ENCODE measurements at places on chromosomes 1 and 21.

- DNase-seq: no peak
These were observed 1.4 kb downstream of the CD1A start for GRCh38 chr1:158255656-158256055.

- no peak for DNase-seq
These were observed 6.6 kb upstream of the WNT9A start for GRCh38 chr1:227954163-227954850.

DNA sequence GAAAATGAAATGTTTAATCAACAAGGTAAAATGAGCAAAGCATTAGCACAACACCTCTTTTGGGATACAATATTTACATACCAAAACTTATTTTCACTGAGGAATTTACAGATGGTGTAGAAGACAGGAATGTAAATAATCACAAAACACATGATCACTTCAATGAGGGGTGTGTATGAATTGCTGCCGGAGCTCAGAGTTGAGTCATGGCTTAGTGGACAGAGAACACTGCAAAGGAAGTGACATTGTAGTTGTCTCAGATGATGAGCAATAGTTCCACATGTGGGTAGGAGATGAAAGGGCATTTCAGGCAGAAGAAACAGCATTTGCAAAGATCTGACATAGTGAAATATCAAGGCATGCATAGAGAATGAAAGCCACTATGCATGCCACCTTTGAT lies 5.6 kb upstream of the KPRP start:
- DNase-seq: no peak

DNA sequence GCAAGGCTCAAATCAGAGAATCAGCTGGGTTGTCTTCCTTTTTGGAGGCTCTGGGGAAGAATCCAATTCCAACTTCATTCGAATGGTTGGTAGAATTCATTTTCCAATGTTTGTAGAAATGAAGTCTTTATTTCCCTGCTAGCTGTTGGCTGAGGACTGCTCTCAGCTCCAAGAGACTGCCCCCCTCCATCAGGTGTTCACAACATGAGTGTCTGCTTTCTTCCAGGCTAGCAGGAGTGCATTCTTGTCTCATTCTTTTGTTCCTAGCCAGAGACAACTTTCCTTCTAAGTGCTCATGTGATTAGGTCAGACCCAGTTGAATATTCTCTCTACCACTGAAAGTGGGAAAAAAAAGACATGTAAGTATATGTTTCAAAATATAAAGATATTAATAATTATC lies 95.2 kb downstream of the HLX start:
- no peak for DNase-seq

DNA sequence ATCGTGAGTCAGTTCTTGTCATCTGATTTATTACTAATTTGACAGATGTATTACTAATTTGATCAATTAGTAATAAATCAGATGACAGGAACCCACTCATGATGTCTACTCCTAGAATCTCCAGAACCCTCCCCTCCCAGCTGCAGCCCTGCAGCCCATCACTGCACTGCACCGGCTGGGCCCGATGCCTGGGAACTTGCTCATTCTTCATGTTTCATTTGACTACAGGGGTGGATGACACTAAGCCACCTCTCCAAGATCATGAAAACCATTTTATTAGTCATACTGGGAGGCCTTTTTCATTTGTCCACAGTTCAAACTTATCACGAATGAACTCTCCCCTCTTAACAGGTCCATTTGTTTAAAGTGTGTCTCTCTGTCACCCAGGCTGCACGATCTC lies 41.0 kb downstream of the KCNH1 start:
- DNase-seq: no peak

DNA sequence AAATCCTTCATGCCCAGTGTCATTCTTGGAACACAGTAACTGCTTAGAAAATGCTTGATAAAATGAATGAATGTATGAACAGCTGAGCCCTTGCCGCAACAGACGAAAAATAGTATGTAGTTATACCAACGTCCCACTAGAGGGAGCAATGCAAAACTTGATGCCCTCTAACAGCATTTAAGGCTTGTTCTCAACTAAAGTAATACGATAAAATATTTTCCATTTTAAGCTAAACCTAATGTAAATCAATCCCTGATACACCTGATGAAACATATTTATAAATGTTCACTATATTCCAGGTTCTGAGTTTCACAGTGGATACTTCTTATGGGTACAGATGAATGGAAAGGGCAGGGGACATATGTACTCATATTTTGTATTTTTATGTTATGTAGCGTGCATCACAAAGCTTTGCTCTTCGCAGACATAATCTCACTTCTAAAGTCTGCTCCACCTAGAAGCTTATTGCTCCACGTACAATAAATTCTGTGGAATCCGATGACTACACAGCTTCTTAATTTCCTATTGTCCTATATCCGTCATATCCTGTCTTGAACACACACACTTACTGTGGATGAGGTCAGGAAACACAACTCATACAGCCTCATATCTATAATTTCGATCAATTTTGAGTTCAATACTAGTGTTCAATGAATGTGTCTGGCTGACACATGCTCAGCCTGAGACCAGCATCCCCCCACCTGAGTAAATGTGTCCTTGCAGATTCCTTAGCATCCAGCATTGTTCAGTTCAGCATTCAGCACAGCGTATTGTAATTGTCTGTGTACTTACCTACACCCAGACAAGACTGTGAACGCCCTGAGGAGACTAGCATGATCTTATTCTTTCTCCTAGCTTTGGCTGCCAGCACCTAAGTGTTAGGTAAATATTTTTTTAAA lies 4.4 kb upstream of the UTP25 start:
- DNase-seq: no peak

- DNase-seq: no peak
These were observed 616.5 kb upstream of the RGS18 start for GRCh38 chr1:191541758-191542157.

- DNase-seq: no peak
These were observed 9.1 kb upstream of the CHIT1 start for GRCh38 chr1:203238535-203238934.

DNA sequence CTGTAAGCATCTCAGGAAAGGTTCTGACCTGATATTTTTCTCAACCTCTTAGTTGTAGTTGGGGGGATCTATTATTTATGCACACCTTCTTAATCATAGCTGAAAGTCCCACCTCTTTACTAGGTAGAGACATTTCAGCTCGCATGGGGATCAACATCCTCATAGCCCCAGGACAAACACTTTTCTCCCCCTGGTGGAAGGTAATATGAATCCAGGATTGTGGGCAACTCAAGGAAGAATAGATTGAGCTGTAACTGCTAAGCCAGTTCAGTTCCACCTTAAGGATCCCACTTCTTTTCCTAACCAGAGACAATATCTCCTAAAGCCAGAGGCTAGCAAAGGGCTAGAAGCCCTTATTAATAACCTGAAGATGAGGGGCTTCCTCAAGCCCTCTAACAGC lies 25.4 kb upstream of the SMYD3 start:
- DNase-seq: no peak

GRCh38 chr1:12127206-12127810 lies 39.5 kb upstream of the TNFRSF1B start:
- DNase-seq: no peak

GRCh38 chr21:34783815-34784214 lies 115.0 kb downstream of the CLIC6 start:
- DNase-seq: no peak

GRCh38 chr1:3068564-3069431 lies at the start of gene PRDM16:
TSS of gene PRDM16 (plus strand) at chr1:3069203. CDS start at chr1:3069260, 57 bp downstream.
- DNase-seq: peak; percentile 22

- no peak for DNase-seq
These were observed 7.2 kb downstream of the METTL13 start for GRCh38 chr1:171788696-171789095.

DNA sequence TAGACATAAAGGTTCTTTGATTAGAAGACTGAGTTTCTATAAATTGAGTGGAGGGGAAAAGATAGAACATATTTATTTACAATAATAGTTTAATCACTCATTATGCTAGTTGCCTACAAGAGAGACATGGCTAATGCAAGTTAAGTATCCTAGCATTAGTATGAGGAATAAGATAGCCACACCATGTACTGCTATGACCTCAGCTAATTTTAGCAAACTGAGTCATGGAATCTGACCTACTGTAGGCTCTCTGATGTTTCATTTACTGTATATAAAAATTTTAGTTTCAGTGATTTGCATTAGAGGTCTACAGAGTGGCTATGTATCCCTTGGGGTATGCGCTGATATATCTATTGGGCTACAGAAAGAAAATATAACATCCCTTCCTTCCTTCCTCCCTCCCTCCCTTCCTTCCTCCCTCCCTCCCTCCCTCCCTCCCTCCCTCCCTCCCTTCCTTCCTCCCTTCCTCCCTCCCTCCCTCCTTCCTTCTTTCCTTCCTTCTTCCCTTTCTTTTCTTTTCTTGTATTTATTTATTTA lies 5.8 kb downstream of the AGL start:
- no peak for DNase-seq

GRCh38 chr1:71414179-71414578 lies 333.3 kb upstream of the ZRANB2 start:
- peak; percentile 86 for DNase-seq

- no peak for DNase-seq
These were observed 5.6 kb upstream of the GPSM2 start for GRCh38 chr1:108871050-108871724.

DNA sequence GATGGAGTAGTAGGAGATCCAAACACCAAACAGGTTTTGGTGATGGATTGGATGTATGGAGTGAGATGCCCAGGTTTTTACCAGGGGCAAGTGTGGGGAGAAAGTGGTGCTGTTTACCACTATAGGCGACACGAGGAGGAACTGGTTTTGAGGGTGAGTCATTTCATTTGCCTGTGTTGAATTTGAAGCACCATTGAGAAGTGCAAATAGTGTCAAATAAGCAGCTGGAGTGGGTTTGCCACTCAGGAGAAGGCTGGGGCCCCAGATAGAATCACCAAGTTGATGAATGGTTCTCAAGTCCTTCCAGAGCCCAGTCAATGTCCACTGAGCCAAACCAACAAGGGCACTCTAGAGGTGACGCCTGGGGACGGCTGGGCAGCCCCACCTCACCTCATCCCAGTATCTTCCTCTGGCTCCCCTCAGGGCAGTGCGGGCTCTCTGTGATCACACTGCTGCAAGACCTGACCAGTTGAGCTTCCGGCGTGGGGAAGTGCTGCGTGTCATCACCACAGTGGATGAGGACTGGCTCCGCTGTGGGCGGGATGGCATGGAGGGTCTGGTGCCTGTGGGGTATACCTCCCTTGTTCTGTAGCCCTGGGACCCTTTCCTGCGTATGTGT lies 9.4 kb downstream of the RUSC1 start:
- DNase-seq: no peak

- peak; percentile 45 for DNase-seq
These were observed 1.5 kb downstream of the CA6 start for GRCh38 chr1:8947127-8947691.

DNA sequence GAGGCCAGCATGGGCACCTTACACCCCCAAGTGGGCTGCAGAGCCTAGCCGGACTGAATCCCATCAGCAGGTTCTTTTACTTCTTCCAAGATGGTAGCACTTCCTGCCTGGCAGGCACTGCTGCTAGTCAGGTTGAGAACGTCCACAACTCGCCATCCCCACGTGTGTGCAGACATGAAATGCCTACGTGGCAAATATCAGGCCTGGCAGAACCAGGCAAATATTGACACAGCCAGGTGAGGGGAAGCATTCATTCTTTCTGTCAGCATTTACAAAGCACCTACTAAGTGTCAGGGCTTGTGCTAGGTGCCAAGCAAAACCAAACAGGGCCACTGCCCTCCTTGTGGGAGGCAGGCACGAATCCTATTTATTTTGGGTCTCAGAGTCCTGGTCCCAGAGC lies 52.3 kb upstream of the SIM2 start:
- no peak for DNase-seq

GRCh38 chr1:83693427-83694126 lies 305.4 kb downstream of the TTLL7 start:
- DNase-seq: no peak

- no peak for DNase-seq
These were observed 114.3 kb downstream of the TGFB2 start for GRCh38 chr1:218459450-218459849.

- no peak for DNase-seq
These were observed 7.4 kb upstream of the PPP1R15B start for GRCh38 chr1:204419064-204419403.

DNA sequence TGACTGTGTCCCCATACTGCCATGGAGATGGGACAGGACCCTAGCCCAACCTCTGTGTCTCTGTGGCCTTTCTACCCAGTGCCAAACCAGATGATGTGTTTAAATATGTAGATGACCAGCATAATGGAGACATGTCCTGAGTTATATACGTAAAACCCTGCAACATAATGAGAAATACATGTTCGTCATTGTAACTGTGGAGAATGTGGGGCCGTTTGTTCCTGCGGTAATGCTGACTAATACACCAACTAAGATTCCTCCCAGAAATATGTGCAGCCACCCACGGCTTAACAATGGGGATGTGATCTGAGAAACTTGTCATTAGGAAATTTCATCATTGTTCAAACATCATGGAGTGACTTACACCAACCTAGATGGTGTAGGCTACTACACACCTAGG lies 71.7 kb upstream of the SIM2 start:
- no peak for DNase-seq

GRCh38 chr1:211487082-211487481 lies 4.9 kb downstream of the RD3 start:
- no peak for DNase-seq

All from GF-D8 (cell line).